Thoracic aorta (tissue), 2 donors: ENCODE measurements at places on chromosomes 2 and 18. TPM values are rescaled to one million over a fixed set of nuclear protein-coding genes. Genes with fewer than 3 reads are reported as not detected.

Gene MAP3K19
- total RNA-seq, result not detected

Gene SLC9A4
- 1.4 TPM for total RNA-seq

Gene ORC2
- 20.0 TPM for total RNA-seq

Gene RGPD8
- total RNA-seq, result 30.3 TPM

Gene SCYGR4
- not detected for total RNA-seq

Gene GCKR
- 5.7 TPM for total RNA-seq

Gene LBH
- 210 TPM for total RNA-seq

Gene REG3A
- 8.3 TPM for total RNA-seq

Gene TNS1
- total RNA-seq, result 2,296 TPM

Gene CIB4
- total RNA-seq, result not detected

Gene EHD3
- 35.8 TPM for total RNA-seq

Gene TFCP2L1
- 3.4 TPM for total RNA-seq

Gene XDH
- not detected for total RNA-seq

Gene C18orf54
- total RNA-seq, result 1.6 TPM

Gene TGFA
- 1.9 TPM for total RNA-seq

Gene CRACDL
- total RNA-seq, result 5.9 TPM

Gene ZSWIM2
- total RNA-seq, result not detected

Gene PRSS56
- not detected for total RNA-seq

Gene PTGR3
- total RNA-seq, result 21.7 TPM

Gene NYAP2
- total RNA-seq, result 0.14 TPM

Gene ABHD3
- 14.4 TPM for total RNA-seq

Gene TTC31
- 38.9 TPM for total RNA-seq

Gene OSBPL6
- total RNA-seq, result 0.95 TPM

Gene TEKT4
- not detected for total RNA-seq

Gene CD207
- 0.27 TPM for total RNA-seq

Gene SLC5A7
- total RNA-seq, result not detected

Gene TTN
- total RNA-seq, result 16.4 TPM

Gene CRYGC
- total RNA-seq, result not detected

Gene DCAF17
- 47.4 TPM for total RNA-seq

Gene ABCG8
- not detected for total RNA-seq

Gene MOCOS
- total RNA-seq, result 2.8 TPM

Gene TCF23
- total RNA-seq, result not detected

Gene LRP1B
- total RNA-seq, result 0.27 TPM

Gene ASXL3
- 2.2 TPM for total RNA-seq

Gene ARHGAP15
- total RNA-seq, result 11.8 TPM

Gene CETN1
- total RNA-seq, result not detected

Gene FBXO36
- total RNA-seq, result 2.4 TPM

Gene DSG4
- total RNA-seq, result not detected

Gene FHOD3
- total RNA-seq, result 19.8 TPM

Gene FKBP7
- total RNA-seq, result 20.1 TPM

Gene AOX1
- total RNA-seq, result 56.1 TPM

Gene UGT1A8
- total RNA-seq, result not detected

Gene POTEJ
- not detected for total RNA-seq

Gene CNNM4
- 6.5 TPM for total RNA-seq

Gene CFAP65
- not detected for total RNA-seq

Gene LYPD6
- total RNA-seq, result 0.27 TPM

Gene SERPINB7
- 0.14 TPM for total RNA-seq

Gene C1QL2
- not detected for total RNA-seq
